Right ventricle myocardium inferior (tissue), 1 donor: ENCODE measurements at places on chromosomes 1 and 21.

DNA sequence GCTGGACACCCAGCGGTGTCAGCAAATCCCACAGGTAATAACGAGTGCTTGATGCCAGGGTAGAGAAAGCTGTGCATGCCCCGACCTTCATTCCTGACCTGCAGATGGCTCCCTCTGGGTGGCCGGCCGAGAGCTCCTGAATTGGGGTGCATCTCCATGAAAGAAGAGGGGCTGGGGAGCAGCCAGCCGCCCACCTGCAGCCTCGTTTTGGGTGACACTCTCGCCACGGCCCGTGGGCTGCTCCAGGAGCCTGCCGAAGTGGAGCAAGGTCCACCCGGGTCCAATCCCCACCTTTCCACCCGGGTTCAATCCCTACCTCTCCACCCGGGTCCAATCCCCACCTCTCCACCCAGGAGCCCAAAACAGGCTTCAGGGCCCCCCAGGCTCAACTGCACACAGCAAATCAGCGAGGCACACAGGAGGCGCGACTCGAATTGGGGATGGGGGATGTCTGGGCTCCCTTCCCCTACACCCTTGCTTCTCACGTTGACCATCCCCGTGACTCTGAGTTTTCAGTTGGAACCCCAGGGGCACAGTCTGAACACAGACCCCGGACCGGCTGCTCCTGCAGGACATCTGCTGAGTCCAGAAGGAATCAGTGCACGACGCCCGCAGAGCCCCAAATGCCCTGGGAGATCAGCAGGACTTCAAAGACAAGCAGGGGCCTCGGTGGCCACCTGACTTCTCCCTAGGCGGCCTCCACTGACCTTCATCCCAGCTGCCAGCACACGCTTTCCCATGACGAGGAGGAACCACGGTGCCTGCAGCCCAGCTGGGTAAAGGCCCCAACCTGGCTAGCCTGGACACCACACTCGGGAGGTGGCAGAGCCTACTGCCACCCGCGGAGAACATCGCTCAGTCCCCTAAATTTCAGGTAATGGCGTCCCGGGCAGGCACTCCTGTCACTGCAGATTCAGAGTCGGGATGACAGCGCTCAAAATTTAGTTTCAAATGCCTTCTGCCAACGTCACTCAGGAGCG is 159.0 kb downstream of the NPHP4 start:
- no peak for DNase-seq

- no peak for DNase-seq
Observed at GRCh38 chr1:92298213-92298572, 594 bp downstream of the GLMN start.

GRCh38 chr21:33059380-33059841 is 10.5 kb upstream of the OLIG1 start:
- no peak for DNase-seq

GRCh38 chr1:7585216-7585907 is 185.7 kb upstream of the VAMP3 start:
- DNase-seq, result peak; percentile 28

- DNase-seq, result no peak
Observed at GRCh38 chr1:229964281-229964680, 102.8 kb upstream of the GALNT2 start.
